ENCODE measurements at places on chromosomes 1 and 21.

GRCh38 chr1:64223329-64224151, 20.1 kb downstream of the UBE2U start:
- H3K27me3 ChIP-seq, result no peaks in the 10 kb centered on the region
- no peaks in the 10 kb centered on the region for H3K4me1 ChIP-seq
- DNase-seq, result no peak
- no peak overlapping the region for H3K27ac ChIP-seq

- H3K36me3 ChIP-seq, result no peaks in the 10 kb centered on the region
- no peak overlapping the region for H3K4me3 ChIP-seq
- no peaks in the 10 kb centered on the region for H3K4me1 ChIP-seq
- no peak overlapping the region for H3K27ac ChIP-seq
Measured at GRCh38 chr1:76687307-76688175, 179.7 kb upstream of the ST6GALNAC5 start.

DNA sequence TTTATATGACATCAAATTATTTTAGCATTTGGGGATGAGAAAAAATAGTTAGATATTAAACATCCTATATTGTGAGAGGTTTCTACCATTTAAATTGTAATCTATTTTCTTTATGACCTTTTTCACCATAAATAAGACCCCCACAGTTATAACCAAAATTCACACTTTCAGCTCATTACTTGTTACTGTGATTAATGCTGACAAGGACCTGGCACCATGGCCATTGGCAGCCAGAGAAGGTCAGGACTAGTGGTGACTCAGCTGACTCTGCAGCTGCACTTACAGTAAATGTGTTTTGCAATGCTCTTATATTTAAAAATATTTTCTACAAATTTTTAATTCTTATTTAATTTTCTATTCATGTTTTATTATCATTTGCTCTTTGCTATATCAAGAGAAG, 133.3 kb upstream of the C1orf105 start:
- no peak overlapping the region for H3K27ac ChIP-seq
- H3K36me3 ChIP-seq, result no peaks in the 10 kb centered on the region
- no peak overlapping the region for H3K4me3 ChIP-seq

DNA sequence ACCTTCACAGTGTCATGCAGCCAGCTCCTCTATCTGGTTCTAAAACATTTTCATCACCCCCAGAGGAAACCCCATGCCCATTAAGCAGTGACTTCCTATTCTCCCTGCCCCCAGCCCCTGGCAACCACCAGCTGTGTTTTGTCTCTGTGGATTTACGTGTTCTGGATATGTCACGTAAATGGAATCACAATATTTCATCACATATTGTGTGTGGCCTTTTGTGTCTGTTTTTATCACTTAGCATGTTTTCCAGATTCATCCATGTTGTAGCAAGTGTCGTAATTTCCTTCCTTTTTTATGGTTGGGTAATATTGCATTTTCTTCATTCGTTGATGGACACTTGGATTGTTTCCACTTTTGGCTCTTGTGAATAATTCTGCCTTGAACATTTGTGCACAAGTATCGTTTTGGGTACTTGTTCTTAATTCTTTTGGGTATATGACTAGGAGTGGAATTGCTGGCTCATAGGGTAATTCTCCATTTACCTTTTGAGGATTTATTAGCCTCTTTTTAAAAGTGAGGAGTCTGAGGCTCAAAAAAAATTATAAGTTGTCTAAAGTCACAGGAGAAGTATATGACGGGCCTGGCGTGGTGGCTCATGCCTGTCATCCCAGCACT, 127.0 kb downstream of the MRPS6 start:
- H3K36me3 ChIP-seq, result no peaks in the 10 kb centered on the region
- DNase-seq, result no peak
- no peaks in the 10 kb centered on the region for H3K27me3 ChIP-seq
- no peak overlapping the region for H3K4me3 ChIP-seq
- H3K4me1 ChIP-seq, result peaks cover 10% of the 10 kb centered on the region

GRCh38 chr1:205273551-205273982, 45.8 kb downstream of the TMCC2 start:
- DNase-seq, result peak; percentile 92
- no peak overlapping the region for H3K4me3 ChIP-seq
- H3K27me3 ChIP-seq, result peaks cover 13% of the 10 kb centered on the region

Measured in K562 (cell line).